Muscle of leg (tissue), 16 donors: ENCODE measurements at places on chromosomes 5 and 9. TPM values are rescaled to one million over a fixed set of nuclear protein-coding genes. Genes with fewer than 3 reads are reported as not detected.

Gene ADAMTSL1
- 25.0 TPM for total RNA-seq

Gene KIF12
- 0.13 TPM for total RNA-seq

Gene NOXA1
- 2.0 TPM for total RNA-seq

Gene TAF11L6
- not detected for total RNA-seq

Gene LHX3
- total RNA-seq: not detected

Gene SPATA24
- total RNA-seq: 12.5 TPM

Gene STPG3
- not detected for total RNA-seq

DNA sequence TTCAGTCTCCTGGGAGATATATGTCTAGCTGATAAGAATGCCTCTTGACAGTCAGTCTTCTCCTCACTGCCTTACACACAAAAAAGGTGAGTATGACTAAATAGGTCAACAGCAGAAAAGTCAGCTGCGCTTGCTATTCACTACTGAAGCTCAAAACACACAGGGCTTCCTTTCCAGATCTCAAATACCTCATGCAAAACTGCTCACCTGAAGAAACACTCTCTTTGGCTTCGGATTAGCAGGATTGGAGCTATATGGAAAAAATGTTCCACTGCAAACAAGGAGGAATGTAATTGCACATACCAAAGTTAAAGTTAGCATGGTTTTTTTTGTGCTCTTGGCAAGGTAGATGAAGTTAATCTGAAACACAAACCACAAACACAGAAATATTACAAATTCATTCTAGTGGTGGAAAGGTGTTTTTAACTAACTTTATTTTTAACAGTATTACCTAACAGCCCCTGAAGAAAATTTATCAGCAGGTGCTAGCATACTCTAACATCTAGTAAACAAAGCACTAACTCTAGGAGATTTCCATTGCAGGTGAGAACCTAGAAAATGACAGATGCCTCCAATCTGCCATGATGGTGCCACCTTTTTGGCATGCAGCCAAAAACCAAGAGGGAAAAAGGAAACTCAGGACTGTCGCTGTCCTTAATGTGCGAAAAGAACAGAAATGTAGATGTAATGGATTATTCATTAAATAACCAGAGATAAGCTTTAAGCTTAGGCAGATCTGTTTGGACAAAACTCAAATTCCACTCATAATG lies 31.8 kb downstream of the ERMP1 start:
- no peaks in the 10 kb centered on the region for H3K36me3 ChIP-seq
- H3K4me3 ChIP-seq: no peak overlapping the region
- no peak overlapping the region for H3K27ac ChIP-seq
- DNase-seq: peak; percentile 52

- DNase-seq: no peak
- H3K27ac ChIP-seq: no peak overlapping the region
- no peaks in the 10 kb centered on the region for H3K4me1 ChIP-seq
- no peaks in the 10 kb centered on the region for H3K27me3 ChIP-seq
Measured at GRCh38 chr9:105712773-105713172, 18.4 kb downstream of the TMEM38B start.

DNA sequence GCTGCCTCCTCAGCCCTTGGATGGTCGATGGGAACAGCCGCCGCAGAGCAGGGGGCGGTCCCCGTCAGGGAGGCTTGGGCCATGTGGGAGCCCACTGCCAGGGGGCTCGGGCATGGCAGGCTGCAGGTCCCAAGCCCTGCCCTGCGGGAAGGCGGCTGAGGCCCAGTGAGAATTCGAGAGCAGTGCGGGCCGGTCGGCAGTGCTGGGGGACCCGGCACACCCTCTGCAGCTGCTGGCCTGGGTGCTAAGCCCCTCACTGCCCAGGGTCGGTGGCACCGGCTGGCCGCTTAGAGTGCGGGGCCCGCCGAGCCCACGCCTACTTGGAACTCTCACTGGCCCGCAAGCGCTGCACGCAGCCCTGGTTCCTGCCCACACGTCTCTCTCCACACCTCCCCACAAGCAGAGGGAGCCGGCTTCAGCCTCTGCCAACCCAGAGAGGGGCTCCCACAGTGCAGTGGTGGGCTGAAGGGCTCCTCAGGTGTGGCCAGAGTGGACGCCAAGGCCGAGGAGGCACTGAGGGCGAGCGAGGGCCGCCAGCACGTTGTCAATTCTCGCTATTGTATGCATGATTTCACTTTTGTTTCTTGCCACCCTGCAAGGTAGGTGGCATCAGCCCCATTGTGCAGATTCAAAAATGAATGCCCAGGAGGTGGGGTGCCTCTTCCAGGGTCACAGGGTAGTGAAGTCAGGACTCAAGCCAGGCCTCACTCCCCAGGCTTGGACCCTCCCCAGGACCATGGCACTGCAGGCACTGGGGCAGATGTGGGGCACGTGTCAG lies 48.6 kb downstream of the COL15A1 start:
- no peak overlapping the region for H3K27ac ChIP-seq
- H3K4me1 ChIP-seq: peaks cover 25% of the 10 kb centered on the region
- H3K36me3 ChIP-seq: peaks cover 49% of the 10 kb centered on the region
- no peaks in the 10 kb centered on the region for H3K27me3 ChIP-seq
- H3K4me3 ChIP-seq: no peak overlapping the region

- H3K27me3 ChIP-seq: no peaks in the 10 kb centered on the region
- H3K27ac ChIP-seq: no peak overlapping the region
- no peaks in the 10 kb centered on the region for H3K4me1 ChIP-seq
- H3K4me3 ChIP-seq: no peak overlapping the region
- peaks cover 66% of the 10 kb centered on the region for H3K36me3 ChIP-seq
Measured at GRCh38 chr5:32249668-32250067, 63.1 kb downstream of the MTMR12 start.

DNA sequence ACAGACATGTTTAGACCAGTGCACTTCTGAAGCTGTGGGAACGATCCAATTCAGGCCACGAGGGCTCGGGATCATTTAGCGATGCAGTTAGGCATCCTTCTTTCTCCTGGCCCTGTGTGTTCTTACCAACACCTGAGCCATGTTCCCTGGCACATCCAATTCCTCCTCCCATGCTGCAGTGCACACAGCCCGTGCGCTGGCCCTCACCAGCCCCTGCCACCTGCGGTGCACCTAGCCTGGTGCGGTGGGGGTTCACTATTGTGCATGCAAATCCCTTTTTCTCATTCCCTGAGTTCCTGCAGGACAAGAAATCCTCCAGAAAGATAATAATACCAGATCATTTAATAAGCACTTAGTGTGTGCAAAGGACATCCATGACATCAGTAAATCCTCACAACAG lies 53.5 kb downstream of the NEURL1B start:
- peaks cover 8% of the 10 kb centered on the region for H3K36me3 ChIP-seq
- H3K27ac ChIP-seq: peak overlapping the region; percentile 17
- H3K27me3 ChIP-seq: no peaks in the 10 kb centered on the region

DNA sequence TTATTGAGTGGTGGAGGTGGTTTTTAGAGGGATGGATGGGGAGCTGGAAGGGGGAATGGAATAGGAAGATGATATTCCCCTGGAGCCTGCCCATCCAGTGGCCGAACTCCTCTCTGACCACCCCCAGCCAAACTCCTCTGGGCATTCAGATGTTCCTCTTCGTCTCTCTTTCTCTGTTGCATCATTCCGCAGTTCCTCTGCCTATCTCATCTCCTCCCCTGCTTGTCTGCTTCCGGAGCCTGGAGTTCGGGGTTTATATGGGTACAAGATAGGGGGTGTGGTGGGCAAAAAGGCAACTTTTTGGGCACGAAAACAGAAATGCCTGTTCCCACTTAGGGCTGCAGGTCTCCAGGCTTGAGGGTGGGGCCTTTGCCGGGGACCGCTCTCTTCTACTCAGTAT lies 12.2 kb upstream of the CDK5RAP2 start:
- H3K27ac ChIP-seq: no peak overlapping the region
- H3K36me3 ChIP-seq: no peaks in the 10 kb centered on the region
- no peaks in the 10 kb centered on the region for H3K4me1 ChIP-seq
- H3K4me3 ChIP-seq: no peak overlapping the region

- H3K4me1 ChIP-seq: no peaks in the 10 kb centered on the region
- no peaks in the 10 kb centered on the region for H3K36me3 ChIP-seq
- H3K27ac ChIP-seq: no peak overlapping the region
- peaks cover 3% of the 10 kb centered on the region for H3K27me3 ChIP-seq
- DNase-seq: peak; percentile 88
Measured at GRCh38 chr5:54867310-54867944, 118.0 kb downstream of the ESM1 start.

GRCh38 chr9:90898228-90898627 lies 96.6 kb downstream of the SYK start:
- H3K27ac ChIP-seq: no peak overlapping the region
- H3K4me1 ChIP-seq: peaks cover 3% of the 10 kb centered on the region
- H3K4me3 ChIP-seq: no peak overlapping the region

GRCh38 chr9:78210841-78211301 lies 25.0 kb upstream of the CEP78 start:
- no peak for DNase-seq
- no peaks in the 10 kb centered on the region for H3K4me1 ChIP-seq
- H3K4me3 ChIP-seq: no peak overlapping the region
- no peak overlapping the region for H3K27ac ChIP-seq
- no peaks in the 10 kb centered on the region for H3K36me3 ChIP-seq

DNA sequence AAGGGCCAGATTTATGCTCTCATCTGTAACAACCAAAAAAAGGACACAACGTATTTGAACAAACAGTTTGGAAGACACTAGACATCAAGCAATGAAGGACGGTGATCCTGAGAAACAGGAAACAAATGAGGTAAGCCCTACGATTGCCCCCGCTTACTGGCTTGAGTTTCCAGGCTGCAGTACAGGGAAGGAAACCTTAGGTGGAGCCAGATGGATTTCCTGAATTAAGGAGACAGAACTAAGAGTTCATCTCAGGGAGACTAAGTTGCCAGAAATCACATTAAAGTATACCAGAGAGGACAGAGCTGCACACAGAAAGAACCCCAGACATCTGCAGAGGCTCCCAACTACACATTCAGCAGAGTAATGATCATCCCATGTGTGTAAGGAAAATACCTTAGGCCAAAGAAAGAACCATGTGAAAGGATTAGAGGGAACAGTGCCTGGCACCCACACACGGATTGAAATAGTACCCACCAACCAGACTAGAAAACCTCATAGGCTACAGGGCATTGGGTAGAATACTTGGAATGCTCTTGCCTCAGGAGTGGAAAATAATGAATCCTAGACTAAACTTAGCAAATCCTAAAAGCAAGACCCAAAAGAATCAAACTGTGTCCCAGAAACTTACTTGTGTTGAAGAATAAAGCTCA lies 99.3 kb upstream of the NIPBL start:
- no peaks in the 10 kb centered on the region for H3K36me3 ChIP-seq
- H3K27ac ChIP-seq: peak overlapping the region; percentile 42
- H3K4me1 ChIP-seq: peaks cover 5% of the 10 kb centered on the region
- H3K4me3 ChIP-seq: no peak overlapping the region

GRCh38 chr9:130433168-130433946 lies 11.4 kb upstream of the ASS1 start:
- no peaks in the 10 kb centered on the region for H3K36me3 ChIP-seq
- no peak overlapping the region for H3K27ac ChIP-seq
- H3K4me1 ChIP-seq: peaks cover 11% of the 10 kb centered on the region
- peak overlapping the region; percentile 10 for H3K4me3 ChIP-seq
- H3K27me3 ChIP-seq: peaks cover 48% of the 10 kb centered on the region

DNA sequence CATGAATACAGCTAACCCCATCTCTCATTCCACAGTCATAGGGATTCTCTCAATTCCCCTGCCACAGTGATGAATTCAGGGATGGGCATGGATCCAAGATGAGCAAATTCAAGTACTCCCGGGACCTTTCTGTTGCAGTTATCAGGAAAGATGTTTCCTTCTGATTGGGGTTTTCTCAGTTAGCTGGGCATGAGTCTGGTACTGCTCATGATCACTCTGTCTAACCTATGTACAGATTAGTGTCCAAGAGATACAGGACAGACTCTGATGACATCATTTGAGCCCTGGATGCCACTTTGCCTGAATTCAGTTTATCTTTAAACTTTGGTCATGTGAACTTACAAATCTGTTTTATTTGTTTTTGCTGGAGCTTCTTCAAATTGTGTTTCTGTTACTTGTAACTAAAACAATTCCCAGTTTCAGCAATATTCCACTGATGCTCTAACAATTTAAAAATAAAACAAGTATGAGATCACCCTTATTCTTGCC lies 257.7 kb upstream of the KLF9 start:
- H3K27me3 ChIP-seq: no peaks in the 10 kb centered on the region
- H3K27ac ChIP-seq: no peak overlapping the region
- DNase-seq: peak; percentile 74
- H3K36me3 ChIP-seq: no peaks in the 10 kb centered on the region
- H3K4me1 ChIP-seq: no peaks in the 10 kb centered on the region
- H3K4me3 ChIP-seq: no peak overlapping the region

- H3K4me3 ChIP-seq: no peak overlapping the region
- H3K4me1 ChIP-seq: no peaks in the 10 kb centered on the region
- H3K27me3 ChIP-seq: no peaks in the 10 kb centered on the region
- H3K36me3 ChIP-seq: no peaks in the 10 kb centered on the region
- H3K27ac ChIP-seq: no peak overlapping the region
Measured at GRCh38 chr5:61252643-61252925, 79.5 kb upstream of the ZSWIM6 start.

GRCh38 chr5:156755421-156756087 lies 94.5 kb upstream of the PPP1R2B start:
- H3K36me3 ChIP-seq: peaks cover 18% of the 10 kb centered on the region
- peaks cover 5% of the 10 kb centered on the region for H3K4me1 ChIP-seq
- no peaks in the 10 kb centered on the region for H3K27me3 ChIP-seq

- H3K4me3 ChIP-seq: no peak overlapping the region
- no peak for DNase-seq
- no peaks in the 10 kb centered on the region for H3K4me1 ChIP-seq
Measured at GRCh38 chr5:52605317-52606313, 182.1 kb upstream of the ITGA1 start.

- H3K27ac ChIP-seq: no peak overlapping the region
- H3K27me3 ChIP-seq: no peaks in the 10 kb centered on the region
- no peak overlapping the region for H3K4me3 ChIP-seq
- DNase-seq: no peak
- peaks cover 27% of the 10 kb centered on the region for H3K4me1 ChIP-seq
Measured at GRCh38 chr5:150068472-150068871, 17.9 kb downstream of the CSF1R start.

GRCh38 chr9:111078391-111079038 lies 40.2 kb upstream of the LPAR1 start:
- no peak overlapping the region for H3K4me3 ChIP-seq
- H3K27me3 ChIP-seq: no peaks in the 10 kb centered on the region
- no peak overlapping the region for H3K27ac ChIP-seq
- DNase-seq: no peak
- no peaks in the 10 kb centered on the region for H3K36me3 ChIP-seq

DNA sequence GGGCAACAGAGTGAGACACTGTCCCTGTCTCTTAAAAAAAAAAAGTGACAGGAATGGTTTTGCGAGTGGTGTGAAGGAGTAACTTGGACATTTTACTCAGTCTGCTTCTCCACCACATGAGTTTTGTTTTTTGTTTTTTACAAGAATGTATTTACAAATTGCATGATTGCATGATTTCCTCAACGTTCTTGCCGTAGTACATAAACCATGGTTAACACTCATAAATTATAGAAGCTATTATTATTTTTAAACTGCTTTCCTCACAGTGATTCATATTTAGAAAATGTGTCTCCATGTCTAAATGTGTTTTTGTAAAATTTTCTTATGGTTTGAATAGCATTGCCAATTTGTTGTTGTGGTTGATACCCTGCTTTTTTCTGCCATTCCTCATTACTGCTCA lies 220.0 kb downstream of the GOLPH3 start:
- no peaks in the 10 kb centered on the region for H3K27me3 ChIP-seq
- H3K36me3 ChIP-seq: no peaks in the 10 kb centered on the region
- no peak overlapping the region for H3K4me3 ChIP-seq
- DNase-seq: no peak

GRCh38 chr5:122761115-122761514 lies 13.8 kb upstream of the SNX2 start:
- no peaks in the 10 kb centered on the region for H3K27me3 ChIP-seq
- no peak overlapping the region for H3K4me3 ChIP-seq
- no peak overlapping the region for H3K27ac ChIP-seq
- no peaks in the 10 kb centered on the region for H3K4me1 ChIP-seq
- DNase-seq: no peak
- no peaks in the 10 kb centered on the region for H3K36me3 ChIP-seq
